ENCODE measurements at places on chromosomes 4 and X.

DNA sequence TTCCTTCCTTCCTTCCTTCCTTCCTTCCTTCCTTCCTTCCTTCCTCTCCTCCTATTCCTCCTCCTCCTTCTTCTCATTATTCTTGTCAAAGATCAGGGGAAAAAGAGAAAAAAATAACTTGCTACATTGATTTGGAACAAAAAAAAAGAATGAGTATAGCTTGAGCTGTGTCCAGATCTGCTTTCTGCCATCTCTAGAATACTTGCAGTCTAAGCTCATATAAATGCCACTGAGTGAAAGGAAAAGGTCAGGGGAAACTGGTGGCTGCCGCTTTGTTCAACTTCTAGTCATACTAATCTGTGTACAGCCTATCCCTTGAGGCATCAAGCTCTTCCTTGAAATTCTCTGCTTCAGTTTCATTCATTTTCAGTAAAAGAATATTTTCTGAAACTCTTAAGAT, 28.3 kb upstream of the EPHA5 start:
- DNase-seq: no peak

DNA sequence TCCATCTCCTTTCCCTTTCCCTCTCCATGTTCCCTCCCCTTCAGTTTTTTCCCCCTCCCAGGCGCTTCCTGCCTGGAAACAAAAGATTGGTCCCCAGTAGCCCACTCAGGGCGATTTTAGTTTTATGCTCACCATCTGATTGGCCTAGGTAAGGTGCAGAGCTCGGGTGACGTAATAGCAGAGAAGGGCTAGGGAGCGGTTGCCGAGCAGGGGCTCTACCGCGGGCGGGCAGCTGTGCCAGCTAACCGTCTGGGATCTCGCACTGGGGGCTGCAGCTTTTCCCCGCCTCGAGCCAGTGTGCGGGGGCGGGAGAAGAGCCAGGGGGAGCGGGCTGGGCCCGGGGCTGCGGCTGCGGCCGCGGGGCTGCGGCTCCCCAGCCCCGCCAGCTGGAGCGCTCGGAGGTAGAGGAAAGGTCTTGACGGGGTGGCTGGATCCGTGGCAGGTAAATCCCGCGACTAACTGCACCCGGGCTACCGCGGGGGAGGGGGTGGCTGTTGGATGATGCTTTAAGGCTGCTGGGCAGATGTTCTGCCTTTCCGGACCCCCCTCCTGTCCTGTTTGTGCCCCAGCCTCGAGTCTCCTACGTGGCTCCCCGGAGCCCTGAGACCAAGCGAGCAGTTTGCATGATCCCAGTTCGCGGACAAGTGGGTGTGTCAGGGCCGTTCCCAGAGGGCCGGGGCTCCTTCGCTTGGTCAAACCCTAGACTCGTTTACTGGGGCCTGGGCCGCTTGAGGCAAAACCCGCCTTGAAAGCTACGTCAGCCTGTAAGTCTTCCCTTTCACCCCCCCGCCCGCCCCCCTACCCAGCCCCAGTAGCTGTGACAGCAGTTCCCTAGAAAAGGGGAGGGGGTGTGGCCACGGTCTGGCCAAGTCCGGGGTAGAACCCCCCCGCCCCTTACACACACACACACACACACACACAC, at the start of gene PAK3:
Gene PAK3, plus strand, starts transcription at position 218 of the 922 bp plus-strand sequence. CDS start 26,913 bp downstream, outside the sequence.
- DNase-seq: peak; percentile 23

GRCh38 chrX:148813422-148813821, 313.0 kb downstream of the AFF2 start:
- no peak for DNase-seq

DNA sequence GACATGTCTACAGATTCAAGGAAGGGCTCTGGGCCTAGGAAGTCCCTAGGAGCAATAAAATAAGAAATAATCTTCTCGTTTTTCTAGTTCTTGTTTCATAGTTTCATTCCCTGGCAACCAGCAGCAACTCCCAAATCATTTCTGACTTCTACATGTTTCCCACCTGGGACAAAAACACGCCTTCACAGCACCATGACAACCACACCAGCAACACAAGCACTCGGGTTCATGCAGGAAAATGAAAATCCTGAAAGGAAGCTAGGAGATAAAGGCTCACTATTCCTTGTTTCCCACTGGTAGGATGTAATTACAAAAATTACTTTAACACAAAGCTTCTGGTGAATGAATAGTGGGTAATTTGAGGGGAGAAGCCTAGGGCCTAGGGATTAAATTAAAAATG, 158.9 kb downstream of the ADAMTS3 start:
- no peak for DNase-seq

DNA sequence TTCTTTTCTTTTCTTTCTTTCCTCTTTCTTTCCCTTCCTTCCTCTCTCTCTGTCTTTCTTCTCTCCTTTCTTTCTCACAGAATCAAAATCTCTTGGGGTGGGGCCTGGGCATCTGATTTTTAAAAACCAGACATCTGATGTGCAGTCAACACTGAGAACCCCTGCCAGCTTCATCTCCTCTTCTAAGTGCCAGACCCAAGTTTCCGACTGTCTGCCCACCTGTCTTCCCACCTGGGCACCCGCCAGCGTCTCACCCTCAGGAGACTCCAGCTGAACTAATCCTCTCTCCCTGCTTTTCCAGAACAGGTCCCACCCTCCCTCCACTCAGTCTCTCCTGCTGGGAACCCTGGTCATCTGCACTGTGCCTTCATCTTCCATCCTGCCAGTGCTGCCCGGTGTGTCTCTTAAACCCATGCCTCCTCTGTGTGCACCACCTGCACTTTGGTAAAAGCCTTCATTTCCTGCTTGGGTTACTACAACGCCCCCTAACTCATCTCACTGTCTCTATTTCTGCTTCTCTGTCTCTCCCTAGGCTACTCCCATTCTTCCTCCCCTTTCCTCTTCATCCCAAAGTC, 2.8 kb downstream of the SOD3 start:
- DNase-seq: no peak

DNA sequence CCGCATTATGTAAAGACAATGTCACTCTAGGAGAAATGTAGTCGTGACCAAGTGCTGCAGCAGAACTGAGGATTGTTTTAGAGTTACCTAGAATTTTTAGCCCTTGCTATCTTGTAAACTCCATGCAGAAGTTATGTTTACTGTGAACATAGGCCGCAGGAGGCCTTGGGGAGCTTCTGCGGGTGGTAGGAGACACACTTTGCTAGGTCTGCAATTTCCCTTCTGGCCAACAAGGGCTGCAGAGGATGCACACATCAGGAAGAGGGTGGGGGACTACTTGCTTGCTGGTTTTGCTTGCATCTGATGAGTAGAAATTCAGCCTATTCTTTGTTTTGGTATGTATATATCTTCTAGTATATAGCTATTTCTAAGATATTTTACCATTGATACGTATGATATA, 23.1 kb downstream of the BANK1 start:
- no peak for DNase-seq

DNA sequence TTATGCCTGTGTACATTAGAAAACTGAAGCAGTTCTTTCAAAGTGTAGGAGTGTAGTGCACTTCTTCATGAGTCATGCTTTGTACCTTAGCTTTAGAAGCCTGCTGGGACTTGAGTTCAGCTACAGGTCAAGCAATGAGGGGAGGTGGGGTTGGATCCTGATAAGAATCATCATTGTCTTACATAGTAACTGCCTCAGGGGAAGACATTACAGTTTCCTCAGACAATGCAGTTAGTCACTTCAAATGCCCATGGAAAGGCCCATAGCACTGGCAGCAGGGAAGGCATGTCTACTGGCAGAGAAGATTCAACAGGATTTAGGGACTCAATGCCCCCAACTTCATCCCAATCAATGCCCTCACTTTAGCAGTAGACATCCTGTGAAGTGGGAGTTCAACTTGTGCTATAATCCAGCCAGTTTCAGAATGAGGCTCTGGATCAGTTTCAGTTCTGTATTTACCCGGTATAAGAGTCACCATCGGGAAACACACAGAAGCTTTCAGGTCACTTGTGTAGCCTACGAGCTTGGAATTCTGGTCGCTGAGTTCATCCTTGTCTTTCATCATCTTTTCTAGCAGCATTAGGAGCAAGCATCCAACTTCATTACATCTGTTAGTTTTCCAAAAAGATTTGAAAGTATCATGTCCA, 1216.5 kb downstream of the RAPGEF2 start:
- DNase-seq: no peak

Measured in activated CD4-positive, alpha-beta T cell treated with anti-CD3 and anti-CD28 coated beads, Interleukin-2, amount 50 U/mL, for 16 hours (primary cell).